ENCODE measurements at places on chromosomes 6 and 20.

DNA sequence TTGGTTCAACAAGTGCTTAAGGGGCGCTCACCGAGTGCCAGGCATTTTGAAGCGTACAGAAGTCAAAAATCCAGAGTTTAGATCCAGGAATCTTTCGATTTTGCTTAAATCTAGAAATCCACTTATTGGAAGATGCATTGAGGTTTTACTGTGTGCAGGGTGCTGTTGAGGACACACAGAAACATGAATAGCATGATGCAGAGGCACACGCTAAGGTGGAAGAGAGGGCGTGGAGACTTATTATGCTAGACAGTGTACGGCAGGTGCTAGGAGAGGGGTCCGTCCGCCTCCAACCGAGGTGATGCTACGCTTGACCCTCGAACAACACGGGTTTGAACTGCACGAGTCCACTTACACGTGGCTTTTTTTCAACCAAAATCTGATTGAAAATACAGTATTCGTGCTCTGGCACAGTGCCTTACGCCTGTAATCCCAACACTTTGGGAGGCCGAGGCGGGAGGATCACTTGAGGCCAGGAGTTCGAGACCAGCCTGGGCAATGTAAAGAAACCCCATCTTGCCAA is 1.0 kb upstream of the KIF13A start:
- no peak for DNase-seq

DNA sequence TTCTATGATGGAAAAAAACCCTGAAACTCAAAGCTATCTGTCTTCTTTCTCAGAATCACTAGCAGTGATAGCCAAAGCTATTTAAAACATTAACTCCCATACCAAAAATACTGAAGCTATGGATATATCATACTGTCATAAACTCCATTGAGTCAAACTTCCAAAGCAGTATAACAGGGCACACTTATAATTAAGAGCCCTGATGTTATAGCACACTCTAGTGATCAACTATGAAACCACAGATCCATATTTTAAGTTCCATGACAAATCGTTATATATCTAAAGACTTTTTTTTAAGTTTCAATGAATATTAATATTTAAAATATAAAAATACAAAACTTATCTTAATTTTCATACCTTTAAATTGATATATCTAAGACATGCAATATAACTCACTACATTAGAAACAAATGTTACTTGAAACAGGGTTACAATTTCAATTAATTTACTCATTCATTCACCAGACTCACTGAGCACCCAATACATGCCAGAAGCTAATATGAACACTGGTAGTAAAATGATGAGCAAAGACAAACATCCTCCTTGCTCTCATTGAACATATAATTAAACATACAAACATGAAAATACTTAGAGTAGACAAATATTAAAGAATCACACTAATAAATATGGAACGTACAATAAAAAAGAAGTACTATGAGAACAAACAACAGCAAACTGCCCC is 69.3 kb downstream of the IBTK start:
- no peak for DNase-seq

GRCh38 chr6:19999319-20000191 is 162.4 kb downstream of the ID4 start:
- no peak for DNase-seq

DNA sequence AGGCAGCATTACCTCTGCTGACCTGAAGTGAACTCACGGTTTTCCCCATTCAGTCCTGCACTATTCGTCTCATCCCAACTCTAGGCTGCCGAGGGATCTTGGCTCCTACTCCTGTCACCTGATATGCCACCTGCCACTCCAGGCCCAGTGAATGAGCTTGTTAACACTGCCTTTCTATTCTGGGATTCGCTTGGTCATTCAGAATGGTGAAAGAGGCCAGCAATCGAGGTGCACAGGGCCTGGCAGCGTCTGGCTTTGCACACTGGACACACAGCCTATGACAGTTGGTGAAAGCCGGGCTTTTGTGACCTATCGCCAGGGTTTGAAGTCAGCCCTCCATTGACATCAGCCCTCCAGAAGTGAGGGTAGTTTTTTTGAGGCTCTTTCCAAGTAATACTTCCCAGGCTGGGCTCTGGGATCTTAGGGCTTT is 59.3 kb upstream of the MYL9 start:
- no peak for DNase-seq
